ENCODE measurements at places on chromosomes 16 and 17. TPM values are rescaled to one million over a fixed set of nuclear protein-coding genes. Genes with fewer than 3 reads are reported as not detected.

Gene CRHR1
- total RNA-seq, result not detected

Gene ZNF276
- total RNA-seq, result 24.8 TPM

Gene OR4D1
- total RNA-seq, result 0.16 TPM

Gene MILR1
- 0.30 TPM for total RNA-seq

Gene CES4A
- 13.5 TPM for total RNA-seq

Gene DDX42
- total RNA-seq, result 173 TPM

Gene IRX5
- total RNA-seq, result not detected

Gene P2RX1
- 0.72 TPM for total RNA-seq

Gene CACNG4
- total RNA-seq, result not detected

Gene DYNLRB2
- not detected for total RNA-seq

Gene TMC6
- total RNA-seq, result 138 TPM

Gene KRT27
- total RNA-seq, result not detected

Gene BRD7
- total RNA-seq, result 87.7 TPM

Gene TEDC2
- total RNA-seq, result 21.0 TPM

Gene SLC16A13
- 9.6 TPM for total RNA-seq

Gene RBBP6
- total RNA-seq, result 70.7 TPM

Gene MPV17L
- total RNA-seq, result not detected

Gene KRT14
- total RNA-seq, result not detected

Gene PRAC1
- total RNA-seq, result not detected

Gene RNF167
- 189 TPM for total RNA-seq

Gene CHST4
- not detected for total RNA-seq

Gene TBC1D3D
- 6.6 TPM for total RNA-seq

Gene PIK3R5
- 20.4 TPM for total RNA-seq

Gene BEAN1
- not detected for total RNA-seq

Gene SHISA9
- not detected for total RNA-seq

Gene CD300E
- not detected for total RNA-seq

Gene CES5A
- not detected for total RNA-seq

Gene ATP2C2
- not detected for total RNA-seq

Gene SLC13A5
- not detected for total RNA-seq

Gene WFDC1
- total RNA-seq, result not detected

Gene PDIA2
- total RNA-seq, result not detected

Gene CCDC154
- 0.70 TPM for total RNA-seq

Gene PRCD
- total RNA-seq, result not detected

Gene CACNB1
- total RNA-seq, result 12.3 TPM

Gene IRX6
- total RNA-seq, result not detected

Gene BRIP1
- 15.4 TPM for total RNA-seq

Gene HBA1
- not detected for total RNA-seq

Gene ABI3
- 27.8 TPM for total RNA-seq

Gene ASPHD1
- total RNA-seq, result 3.2 TPM

Gene KRTAP3-1
- not detected for total RNA-seq

Gene MYO15A
- 1.5 TPM for total RNA-seq

Gene SDK2
- 0.23 TPM for total RNA-seq

Gene SEC14L5
- 0.09 TPM for total RNA-seq

Gene HIC1
- total RNA-seq, result 16.5 TPM

Gene PYDC1
- total RNA-seq, result not detected

Gene VAT1L
- total RNA-seq, result 0.05 TPM

Gene KRTAP4-5
- not detected for total RNA-seq

All from activated CD4-positive, alpha-beta T cell treated with anti-CD3 and anti-CD28 coated beads for 36 hours (primary cell).